ENCODE measurements at places on chromosomes 4 and X.

DNA sequence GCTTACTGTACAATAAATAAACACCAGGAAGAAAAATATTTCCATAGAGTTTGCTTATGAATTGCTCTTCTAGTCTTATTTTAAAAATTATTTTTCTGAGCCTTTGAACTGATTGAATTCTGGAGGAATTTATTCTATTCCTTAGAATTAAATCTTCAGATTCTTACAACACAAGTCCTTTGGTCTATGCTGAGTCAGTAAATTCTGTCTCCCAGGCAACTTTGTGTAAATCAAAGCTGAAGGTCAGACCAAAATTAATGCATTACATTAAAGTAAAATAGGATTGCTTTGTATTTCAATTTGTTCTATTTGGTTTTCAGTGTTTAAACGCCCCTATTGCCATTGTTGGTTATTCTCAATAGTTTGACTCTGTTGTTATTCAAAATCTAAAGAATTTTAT is 26.8 kb upstream of the STPG2 start:
- DNase-seq = no peak

GRCh38 chr4:141347684-141348083 is 127.0 kb downstream of the ZNF330 start:
- DNase-seq = no peak

- no peak for DNase-seq
These were observed 90.2 kb downstream of the CPZ start for GRCh38 chr4:8682725-8683124.

GRCh38 chr4:57117491-57117890 is 7.3 kb upstream of the IGFBP7 start:
- DNase-seq = no peak

Measured in fibroblast of skin of back (primary cell).